ENCODE measurements at places on chromosomes 6 and 20.
A peak's percentile ranks its signal among the peaks of the same experiment; 100 is the strongest.

DNA sequence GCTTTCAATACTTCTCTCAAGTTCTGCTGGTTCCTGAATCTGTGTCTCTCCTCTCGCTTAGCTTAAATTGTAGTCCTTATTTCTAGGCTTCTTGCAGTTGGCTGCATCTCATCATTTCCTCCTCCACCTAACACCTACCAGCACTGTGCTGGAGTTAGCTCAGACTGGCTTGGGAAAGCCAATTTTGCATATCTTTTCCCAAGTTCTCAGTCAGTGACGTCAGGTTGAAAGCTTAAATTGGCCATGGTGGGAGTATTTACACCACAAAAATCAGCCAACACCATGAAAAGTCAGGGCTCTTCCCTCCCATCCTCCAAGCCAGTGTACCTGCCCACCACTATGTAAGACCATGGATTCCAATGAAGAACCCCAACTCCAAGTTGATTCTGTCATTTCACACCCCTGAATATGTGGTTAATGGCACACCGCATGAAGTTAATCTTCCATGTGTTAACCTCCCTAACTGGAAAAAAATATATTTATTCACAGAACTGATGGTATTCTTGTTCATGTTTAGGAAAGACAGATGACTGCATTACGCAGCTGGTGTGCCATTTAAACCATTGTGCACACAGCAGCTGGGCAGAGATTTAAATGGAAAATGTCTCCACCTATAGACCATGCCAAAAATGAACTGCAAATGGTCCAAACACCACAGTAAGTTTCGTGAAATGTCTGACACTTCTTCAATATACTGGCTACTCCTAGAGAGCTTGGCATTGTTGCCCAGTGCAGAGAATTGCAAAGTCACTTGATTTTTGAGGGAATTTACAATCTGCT, 274.1 kb upstream of the MAP3K7 start:
- no peak for DNase-seq

DNA sequence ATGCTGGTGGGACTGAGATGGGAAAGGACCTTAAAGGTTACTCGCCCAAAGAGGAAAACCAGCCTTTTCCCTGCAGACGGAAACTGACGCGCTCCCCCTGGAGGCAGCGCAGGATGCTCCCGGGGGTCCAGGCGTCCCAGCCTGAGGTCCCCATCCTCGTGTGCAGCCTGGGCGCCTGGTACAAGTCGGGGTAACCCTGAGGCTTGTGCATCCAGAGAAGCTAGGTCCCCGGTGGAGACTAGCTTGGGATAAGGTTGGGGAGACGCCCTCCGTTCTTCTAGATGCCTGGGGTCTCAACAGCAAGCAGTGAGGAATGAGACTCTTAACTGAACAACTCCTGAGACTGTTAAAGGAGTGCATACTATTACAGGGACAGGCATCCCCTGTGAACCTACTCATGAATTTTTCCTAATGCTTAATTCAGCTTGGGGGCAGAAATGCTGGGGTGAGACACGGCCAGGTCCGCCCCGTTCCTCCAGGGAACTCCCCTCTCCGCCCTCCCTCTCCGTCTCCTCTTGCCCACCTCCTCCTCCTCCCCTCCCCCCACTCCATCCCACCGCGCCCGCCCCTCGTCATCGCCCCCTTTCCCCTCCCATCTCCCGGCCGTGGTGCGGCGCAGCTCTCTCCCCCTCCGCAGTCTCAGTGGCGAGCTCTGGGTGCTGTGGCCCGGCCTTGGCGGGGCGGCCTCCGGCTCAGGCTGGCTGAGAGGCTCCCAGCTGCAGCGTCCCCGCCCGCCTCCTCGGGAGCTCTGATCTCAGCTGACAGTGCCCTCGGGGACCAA, at the start of gene PRSS35:
Gene PRSS35 (plus strand): TSS at position 634 of the 781 bp plus-strand sequence. CDS start 10,908 bp downstream, outside the sequence.
- DNase-seq, result peak; percentile 43

DNA sequence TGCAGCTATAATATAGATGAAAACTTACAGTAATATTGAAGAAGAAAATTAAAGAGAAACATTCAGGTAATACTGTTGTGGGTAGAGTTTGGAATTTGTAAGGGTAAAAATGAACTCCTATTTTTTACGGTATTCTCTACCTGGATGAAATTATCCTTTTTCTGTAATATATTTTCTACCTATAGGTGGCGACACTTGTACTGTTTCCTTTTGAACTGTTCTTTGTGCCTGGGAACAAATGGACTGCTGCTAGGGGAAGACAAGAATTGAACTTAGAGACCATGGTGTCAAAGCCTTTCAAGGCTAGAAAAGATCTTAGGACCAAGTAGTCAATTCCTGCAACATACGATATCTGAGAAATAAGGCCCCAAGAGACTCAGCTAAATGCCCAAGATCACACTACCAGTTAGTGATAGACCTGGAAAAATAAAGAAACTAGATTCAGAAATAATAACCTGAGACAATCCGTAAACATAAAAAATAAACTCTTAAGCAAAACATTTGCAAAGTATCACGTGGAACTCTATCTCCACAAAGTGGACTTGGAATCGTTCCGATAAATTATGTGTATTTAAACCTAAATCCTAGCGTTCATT, 383.8 kb downstream of the TFAP2A start:
- no peak for DNase-seq

DNA sequence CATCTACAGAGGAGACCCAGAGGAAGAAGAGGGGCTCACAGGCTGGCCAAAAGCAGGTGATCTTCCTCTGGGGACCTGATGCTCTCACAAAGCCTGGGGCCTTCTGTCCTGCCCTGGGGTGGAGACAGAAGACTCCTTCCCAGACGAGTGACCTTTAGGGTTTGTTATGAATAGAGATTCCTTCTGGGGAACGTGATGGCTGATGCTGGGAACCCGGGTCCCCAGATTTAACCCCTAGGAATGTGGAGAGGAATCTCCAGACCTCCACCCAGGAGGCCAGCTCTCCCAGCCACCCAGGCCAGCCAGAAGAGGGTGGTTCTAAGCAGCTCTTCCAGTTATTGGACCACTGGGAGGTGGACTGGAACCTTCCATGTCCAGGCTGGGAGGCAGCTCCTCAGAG, 16.8 kb upstream of the CCN5 start:
- no peak for DNase-seq

DNA sequence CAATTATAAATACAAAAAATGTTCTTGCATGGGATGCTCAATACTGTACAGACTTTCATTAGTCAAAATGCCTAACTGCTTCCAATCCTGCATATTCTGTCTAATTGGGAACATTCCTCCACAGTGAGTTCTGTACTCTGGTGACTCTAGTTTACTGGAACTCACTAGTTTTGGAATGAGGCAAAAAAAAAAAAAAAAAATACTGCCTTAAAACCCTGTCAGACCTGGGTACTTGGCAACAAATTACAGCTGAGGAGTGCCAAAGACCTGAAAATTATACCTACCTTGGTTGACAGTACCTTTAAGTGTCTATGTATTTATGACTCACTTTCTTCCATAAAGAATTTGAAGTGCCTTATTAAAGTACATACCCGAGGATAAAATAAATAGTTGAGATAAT, 276.7 kb downstream of the FARS2 start:
- no peak for DNase-seq

- no peak for DNase-seq
Measured at GRCh38 chr6:88298066-88298845, 132.1 kb upstream of the CNR1 start.

- no peak for DNase-seq
Measured at GRCh38 chr6:130223508-130223907, 757 bp upstream of the SAMD3 start.

DNA sequence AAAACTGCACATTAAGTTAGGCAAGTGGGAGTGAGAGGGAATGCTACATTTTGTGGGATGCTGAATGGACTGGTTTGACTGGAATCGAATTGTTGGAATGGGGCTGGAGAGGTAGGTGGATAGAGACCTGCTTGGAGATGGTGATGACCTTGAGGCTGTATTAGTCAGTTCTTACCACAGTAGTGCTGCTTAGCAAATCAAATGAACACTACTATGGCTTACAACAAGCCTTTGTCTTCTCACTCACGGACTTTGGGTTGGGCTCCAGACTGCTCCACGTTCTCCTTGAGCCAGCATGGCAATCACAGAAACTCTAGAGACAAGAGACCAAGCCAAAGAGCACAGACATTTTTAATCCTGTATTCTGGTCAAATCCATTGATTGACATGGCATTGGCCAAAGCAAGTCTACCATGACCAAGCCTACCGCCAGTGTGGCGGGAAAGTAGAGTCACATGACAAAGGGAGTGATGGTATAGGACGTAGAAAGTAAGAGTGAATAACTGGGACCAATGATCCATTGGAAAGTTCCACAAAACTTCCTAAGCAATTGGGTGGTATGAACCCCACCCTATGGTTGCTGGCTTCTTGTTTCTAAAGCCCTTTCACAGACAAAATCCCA, 70.3 kb upstream of the FOXP4 start:
- no peak for DNase-seq

- DNase-seq, result no peak
Measured at GRCh38 chr6:12947151-12947871, 230.7 kb downstream of the PHACTR1 start.

DNA sequence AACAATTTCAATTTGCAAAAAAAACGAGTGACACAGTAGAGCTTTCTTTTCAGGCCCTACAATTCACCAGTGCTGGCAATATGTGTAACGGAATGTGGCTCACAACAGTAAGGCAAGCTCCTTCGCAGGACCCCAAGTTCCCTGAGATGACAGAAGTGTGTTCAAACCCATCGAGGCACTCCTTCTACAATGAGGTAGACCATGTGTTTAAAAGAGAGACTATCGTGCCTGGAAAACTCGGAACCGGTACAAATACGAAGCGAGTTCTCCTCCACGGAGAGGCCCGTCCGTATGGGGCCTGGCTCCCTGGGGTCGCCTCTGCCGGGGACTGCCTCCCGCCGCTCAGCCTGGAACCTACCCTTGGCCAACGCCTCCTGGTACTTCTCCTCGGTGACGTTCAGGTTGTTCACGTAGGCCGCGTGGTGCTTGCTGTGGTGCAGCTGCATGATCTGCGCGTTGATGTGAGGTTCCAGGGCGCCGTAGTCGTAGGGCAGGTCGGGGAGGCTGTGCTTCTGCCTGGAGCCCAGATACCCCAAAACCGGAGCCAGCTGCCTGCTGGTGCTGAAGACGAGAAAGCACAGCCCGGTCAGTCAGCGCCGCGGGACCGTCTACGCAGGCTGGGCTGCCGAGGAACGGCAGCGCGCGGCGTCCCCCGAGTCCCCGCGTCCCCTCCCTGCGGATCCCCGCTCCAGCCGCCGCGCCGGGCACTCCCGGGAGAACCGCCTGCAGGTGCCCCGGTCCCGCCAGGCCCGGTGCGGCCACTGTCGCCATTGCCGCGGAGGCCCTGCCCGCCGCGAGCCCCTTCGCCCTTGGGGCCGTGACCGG, 526 bp downstream of the SOD2 start:
- DNase-seq, result peak; percentile 25

DNA sequence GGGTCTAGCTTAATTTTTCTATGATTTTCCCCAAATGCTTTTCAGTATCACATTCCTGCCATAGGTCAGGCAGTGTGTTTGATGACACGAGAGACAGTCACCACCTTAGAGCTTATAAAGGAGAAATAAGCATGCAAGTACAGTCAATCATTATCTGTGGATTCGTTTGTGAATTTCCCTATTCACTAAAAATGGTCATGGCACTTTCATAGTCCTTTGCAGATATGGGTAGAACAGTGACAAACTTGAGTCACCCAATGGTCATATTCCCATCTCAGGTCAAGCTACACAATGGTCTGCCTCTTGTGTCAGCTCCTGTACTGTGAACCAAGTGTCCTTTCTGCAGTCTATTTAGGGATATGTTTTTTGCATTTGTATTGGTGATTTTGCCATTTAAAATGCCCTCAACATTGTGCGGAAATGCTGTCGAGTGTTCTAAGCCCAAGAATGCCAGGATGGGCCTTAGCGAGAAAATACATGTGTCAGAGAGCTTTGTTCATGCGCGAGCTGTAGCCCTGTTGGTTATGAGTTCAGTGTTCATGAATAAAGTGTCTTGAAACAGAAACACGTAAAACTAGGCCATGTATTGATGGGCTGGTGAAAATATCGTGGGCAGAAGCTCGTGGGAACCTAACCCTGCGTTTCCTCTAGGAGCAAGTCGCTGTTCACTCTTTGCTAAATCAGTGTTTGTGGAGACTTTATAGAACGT, 19.8 kb downstream of the SUMO4 start:
- no peak for DNase-seq

DNA sequence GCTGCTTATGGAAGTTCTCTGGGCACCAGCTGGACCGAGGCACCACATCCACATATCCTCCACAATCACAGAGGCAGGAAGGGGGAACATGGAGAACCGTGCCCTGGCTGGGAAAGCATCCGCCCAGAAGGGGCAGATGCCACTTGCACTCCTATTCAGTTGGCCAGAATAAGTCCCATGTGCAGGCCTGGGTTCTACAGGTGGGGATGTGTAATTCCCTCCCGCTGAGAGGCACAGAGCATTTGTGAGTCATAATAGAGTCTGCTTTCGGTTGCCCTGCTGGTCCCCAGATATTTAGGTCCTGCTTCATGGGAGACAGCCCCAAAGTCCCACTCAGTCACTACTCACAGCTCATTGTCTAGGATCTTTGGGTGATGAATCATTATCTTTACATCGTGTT, 104.0 kb downstream of the PHACTR3 start:
- no peak for DNase-seq

DNA sequence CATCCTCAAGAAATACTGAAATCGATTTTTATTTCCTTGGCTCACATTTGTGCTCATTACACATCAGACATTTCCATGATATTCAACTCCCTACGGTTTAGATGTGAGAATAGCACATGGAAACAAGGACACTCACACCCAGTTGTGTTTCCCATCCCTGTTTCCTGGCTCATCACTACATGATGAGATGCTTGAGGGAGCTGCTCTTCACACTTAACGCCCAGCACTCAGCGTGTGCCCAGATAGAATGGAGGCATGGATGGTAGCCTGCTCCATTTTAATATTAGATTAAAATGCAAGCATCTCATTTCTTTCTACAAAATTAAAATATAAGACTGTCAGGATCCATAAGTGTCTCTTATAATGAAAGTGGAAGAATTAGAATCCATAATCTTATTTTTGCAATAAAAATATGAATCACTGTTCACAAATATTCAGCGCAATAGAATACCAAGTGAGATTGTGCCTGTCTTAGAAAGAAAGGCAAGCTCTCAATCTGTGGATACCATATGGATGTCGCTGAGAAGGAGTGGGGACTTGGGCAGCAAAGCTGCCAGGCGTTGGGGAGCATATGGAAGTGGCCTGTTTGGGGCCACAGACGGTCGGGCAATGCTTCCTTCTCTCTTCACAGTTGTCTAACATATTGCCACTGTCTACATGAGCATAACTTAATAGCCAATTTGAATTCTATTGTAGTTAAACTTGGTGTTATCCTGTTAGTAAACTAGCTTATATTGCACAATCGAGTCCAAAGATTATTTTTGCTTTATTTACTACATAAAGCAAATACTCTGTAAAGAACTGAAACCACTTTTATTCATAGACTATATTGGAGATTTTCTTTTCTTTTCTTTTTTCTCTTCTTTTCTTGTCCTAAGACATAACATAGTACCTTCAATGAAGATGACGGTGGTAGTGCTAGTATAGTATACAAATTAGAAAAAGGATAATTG, 206.8 kb upstream of the QKI start:
- DNase-seq, result no peak

Data from mesothelial cell of epicardium (in vitro differentiated cells).